ENCODE measurements at places on chromosomes 13 and 19. TPM values are rescaled to one million over a fixed set of nuclear protein-coding genes. Genes with fewer than 3 reads are reported as not detected.
A peak's percentile ranks its signal among the peaks of the same experiment; 100 is the strongest.

The F7 gene
- total RNA-seq, result not detected

The C5AR2 gene
- not detected for total RNA-seq

GRCh38 chr13:99439048-99439447 is 62.2 kb upstream of the TM9SF2 start:
- DNase-seq, result no peak

DNA sequence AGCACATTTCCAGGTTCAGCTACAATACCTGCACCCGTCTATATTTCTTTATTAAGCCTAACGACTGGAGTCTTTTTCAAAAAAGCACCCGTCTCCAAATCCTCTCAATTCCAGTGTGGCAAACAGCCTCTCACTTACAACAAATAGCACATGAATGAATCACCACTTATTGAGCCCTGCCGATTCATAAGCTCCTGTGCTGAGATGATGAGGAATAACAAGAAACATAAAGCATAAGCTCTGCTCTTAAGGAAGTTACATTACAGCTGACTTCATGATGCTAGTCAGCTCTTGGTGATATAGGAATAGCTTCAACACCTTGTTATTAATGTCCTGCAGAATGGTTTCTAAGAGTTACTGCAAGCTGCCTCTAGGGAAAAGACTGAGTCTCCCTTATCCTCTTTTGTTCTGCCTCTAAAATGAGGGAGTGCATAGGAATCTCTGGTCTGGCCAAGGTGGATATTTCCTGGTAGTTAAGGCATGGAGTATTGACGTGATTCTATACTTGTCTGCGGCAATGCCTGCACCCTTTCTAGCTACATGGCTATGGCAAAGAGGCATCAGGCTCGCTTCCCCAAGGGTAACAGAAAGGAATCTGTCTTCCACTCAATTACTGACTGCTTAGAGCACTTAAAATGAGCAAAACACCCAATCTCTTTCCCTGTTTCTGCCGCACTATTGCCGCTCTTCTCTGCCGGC is 195.7 kb downstream of the KLF12 start:
- peak; percentile 92 for DNase-seq

- no peak for DNase-seq
Observed at GRCh38 chr13:50222569-50223332, 207.5 kb downstream of the KCNRG start.

DNA sequence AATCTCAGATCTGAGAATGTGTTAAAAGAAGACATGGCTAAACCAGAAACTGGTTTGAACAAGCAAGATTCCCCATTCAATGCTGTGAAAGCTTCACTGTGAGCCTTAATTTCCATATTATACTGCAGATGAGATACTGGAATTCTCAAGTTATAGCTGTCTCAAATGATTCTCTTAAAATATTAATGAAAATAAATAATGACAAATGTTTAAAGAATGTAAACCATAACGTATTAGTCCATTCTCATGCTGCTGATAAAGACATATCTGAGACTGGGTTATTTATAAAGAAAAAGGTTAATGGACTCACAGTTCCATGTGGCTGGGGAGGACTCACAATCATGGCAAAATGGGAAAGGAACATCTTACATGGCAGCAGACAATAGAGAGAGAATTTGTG is 667.8 kb downstream of the SLITRK1 start:
- no peak for DNase-seq

DNA sequence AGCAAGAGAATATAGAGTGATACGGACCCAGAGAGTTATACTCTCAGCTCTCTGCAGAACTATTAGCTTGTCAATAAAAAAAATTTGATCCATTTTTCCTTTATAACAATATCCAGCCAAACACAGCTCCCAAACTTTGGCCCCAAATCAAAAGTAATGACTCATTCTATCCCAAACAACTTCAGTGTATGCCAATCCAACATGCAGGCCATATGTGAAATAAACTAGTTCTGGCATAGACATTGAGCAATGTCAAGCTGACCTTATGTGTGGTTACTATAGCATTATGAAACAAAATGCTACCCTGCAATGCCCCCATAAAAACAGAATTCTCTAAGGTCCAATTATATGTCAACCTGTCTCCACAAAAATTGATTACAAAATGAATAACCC is 209.5 kb downstream of the DNAJC15 start:
- DNase-seq, result peak; percentile 18

All from foreskin keratinocyte (primary cell).